Posterior vena cava (tissue), 2 donors: ENCODE measurements at places on chromosomes 7 and 10. TPM values are rescaled to one million over a fixed set of nuclear protein-coding genes. Genes with fewer than 3 reads are reported as not detected.

The SPDYE5 gene
- total RNA-seq: not detected

The NPC1L1 gene
- 0.23 TPM for total RNA-seq

- no peak for DNase-seq
Measured at GRCh38 chr7:154412105-154412504, 359.9 kb downstream of the DPP6 start.

DNA sequence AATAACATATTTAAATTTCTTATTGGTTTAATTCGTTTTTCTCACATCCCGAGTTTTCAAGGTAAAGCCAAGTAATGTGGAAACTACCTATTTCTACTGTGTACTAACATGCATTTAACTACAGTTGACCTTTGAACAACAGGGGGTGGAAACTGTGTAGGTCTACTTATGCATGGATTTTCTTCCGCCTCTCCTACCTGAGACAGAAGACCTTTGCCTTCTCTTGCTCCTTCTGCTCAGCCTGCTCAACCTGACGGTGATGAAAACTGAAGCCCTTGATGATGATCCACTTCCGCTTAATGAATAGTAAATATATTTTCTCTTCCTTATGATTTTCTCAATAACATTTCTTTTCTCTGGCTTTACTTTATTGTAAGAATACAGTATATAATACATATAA, 18.5 kb downstream of the MEOX2 start:
- no peak for DNase-seq
